ENCODE measurements at places on chromosomes 4 and X. TPM values are rescaled to one million over a fixed set of nuclear protein-coding genes. Genes with fewer than 3 reads are reported as not detected.

GRCh38 chr4:184590196-184590595 is 59.1 kb downstream of the CASP3 start:
- DNase-seq = no peak

DNA sequence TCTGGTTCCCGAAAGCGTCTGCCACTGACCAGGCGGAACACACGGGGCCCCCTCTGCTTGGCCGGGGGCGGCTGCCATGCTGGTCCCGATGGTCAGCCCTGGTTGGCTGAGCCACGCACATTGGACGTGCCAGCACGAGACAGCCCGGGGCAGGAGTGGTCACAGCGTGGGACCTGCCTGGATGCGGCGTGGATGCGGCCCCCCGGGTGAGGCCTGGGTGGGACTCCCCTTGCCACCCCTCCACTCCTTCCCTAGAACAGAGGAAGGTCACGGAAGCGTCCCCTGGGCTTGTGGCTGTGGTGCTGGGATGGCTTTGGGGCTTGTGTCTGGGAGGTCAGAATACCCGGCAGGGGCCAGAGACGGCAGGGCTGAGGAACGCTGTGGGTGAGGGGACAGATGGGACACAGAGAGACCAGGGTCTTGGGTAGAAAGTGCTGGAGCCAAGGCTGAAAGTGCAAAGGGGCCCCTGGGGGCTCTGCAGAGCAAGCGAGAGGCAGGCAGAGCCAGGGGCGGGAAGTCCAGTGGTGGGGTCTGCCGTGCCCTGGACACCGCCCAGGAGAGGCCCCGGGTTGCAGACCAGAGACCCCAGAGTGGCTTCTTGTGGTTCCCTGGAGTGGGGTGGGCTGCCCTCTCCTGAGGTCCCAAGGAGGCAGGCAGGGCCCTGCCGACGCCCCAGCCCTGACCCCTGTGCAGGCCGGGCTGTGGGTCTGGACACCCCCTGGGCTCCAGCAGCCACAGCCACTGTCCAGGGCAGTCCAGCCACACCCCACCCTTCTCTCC is 8.6 kb upstream of the CPLX1 start:
- DNase-seq = peak; percentile 40

Gene TENM3
- total RNA-seq = 6.6 TPM

DNA sequence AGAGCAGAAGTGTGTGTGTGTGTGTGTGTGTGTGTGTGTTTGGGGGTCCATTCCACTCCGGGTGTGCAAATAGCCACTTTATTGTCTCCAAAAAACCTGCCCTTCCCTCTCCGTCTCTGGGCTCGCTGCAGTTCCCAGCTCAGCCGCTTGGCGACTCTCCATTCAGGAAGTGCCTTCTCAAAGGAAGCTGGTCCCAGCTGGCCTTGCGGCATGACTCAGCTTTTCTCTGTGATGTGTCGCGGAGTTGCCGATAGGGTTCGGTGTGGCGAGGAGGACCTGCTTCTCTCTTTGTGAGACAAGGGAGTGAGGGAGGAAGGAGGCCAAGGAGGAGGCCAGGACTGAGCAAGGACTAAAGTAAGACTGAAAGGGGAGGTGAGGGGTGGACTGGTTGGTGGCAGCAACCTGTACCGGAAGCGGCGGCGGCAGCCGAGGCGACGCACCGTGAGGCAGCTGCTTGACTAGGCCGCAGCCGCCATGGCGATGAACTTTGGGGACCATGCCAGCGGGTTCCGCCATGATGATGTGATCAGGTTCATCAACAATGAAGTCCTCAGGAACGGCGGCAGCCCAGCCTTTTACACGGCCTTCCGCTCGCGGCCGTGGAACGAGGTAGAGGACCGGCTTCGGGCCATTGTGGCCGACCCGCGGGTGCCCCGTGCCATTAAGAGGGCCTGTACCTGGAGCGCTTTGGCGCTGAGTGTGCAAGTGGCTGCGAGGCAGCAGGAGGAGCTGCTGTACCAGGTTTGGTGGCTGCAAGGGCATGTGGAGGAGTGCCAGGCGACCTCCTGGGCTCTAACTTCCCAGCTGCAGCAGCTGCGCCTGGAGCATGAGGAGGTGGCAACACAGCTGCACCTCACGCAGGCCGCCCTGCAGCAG is at the start of gene TEX13C:
TSS of gene TEX13C (plus strand) at position 226 of the 876 bp plus-strand sequence. CDS start at position 475, 249 bp downstream.
- no peak for DNase-seq

Gene PPP3CA
- 65.9 TPM for total RNA-seq

DNA sequence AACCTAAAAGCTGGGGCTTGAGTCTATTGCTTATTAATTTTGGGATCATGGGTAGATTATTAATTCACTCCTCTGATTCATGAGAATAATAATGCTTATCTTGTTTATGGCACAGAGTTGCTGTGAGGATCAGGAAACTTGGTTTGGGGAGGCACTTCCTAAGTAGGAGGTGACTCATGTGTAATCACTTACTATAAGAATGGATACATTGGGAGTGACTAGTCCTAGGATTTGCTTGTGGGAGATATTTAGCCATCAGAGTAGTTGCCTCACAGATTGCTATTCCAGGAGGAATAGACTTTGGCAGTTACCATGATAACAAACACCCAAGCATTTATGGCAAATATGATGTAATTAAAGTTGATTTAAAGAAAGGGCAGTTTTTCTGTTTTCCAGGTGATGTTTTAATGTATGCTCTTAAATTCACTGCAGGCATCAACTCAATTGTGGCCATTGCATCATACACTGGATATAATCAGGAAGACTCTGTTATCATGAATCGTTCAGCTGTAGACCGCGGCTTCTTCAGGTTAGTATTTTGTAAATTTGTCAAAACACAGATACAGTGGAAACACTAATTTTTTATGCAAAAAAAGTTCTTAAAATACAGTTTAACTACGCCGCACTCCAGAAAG is 41.9 kb downstream of the POLR2B start:
- DNase-seq = no peak

- DNase-seq = no peak
These were observed 17.6 kb downstream of the TBL1X start for GRCh38 chrX:9482408-9482807.

DNA sequence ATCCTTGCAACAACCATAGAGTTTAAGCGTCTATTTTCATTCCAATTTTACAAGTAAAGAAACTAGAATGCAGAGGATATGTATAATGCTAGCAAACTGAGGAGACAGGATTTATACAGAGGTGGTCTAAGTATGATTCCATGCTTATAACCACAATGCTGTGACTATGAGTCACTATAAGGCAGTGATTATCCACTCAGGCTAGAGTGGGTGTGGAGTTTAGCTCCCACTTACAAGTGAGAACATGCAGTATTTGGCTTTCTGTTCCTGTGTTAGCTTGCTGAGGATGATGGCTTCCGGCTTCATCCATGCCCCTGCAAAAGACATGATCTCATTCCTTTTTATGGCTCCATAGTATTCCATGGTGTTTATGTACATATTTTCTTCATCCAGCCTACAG is 41.6 kb upstream of the EDA2R start:
- no peak for DNase-seq

GRCh38 chr4:42151568-42152506 is 618 bp downstream of the BEND4 start:
- no peak for DNase-seq

GRCh38 chr4:74228691-74229640 is 71.0 kb downstream of the MTHFD2L start:
- DNase-seq = peak; percentile 43

- DNase-seq = no peak
These were observed 329.7 kb upstream of the GATB start for GRCh38 chr4:152090543-152090942.

Gene FHDC1
- 0.27 TPM for total RNA-seq

GRCh38 chrX:98897191-98897590 is 1512.9 kb downstream of the PCDH19 start:
- no peak for DNase-seq

Gene SH3D19
- 26.9 TPM for total RNA-seq

Gene SPIN2B
- total RNA-seq = 4.7 TPM

DNA sequence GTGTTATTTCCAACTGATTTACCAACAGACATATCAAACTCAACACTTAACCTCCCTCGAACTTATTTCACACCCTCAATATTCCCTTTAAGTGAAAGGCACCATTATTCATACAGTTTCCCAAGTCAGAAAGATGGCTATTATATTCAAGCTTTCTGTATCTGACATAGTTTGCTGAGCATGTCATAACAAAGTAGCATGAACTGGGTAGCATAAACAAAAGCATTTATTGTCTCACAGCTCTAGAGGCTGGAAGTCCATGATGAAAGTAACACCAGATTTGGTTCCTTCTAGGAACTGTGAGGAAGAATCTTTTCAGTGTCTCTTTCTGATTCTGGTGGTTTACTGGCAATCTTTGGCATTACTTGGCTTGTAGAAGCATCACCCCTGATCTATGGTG is 1388.6 kb downstream of the TECRL start:
- DNase-seq = no peak

GRCh38 chr4:171334549-171334948 is 478.7 kb upstream of the GALNTL6 start:
- no peak for DNase-seq

DNA sequence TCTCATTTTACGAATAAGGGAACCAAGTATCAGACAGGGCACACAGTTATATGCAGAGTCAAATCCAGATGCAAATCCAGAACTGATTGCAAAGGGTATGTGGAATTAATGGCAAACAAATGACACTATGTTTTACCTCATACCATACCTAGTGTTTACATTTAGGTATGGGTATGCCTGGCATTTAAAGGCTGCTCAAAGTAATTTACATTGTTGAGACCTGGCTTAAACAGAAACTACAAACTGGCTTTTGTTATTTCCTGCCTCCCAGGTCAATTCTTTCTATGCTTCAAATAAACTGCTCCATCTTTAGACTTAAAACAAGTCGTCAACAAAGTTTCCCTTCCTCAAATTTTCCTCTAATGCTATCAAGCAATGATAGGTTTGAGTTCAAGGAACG is 33.7 kb downstream of the ANKRD17 start:
- no peak for DNase-seq

DNA sequence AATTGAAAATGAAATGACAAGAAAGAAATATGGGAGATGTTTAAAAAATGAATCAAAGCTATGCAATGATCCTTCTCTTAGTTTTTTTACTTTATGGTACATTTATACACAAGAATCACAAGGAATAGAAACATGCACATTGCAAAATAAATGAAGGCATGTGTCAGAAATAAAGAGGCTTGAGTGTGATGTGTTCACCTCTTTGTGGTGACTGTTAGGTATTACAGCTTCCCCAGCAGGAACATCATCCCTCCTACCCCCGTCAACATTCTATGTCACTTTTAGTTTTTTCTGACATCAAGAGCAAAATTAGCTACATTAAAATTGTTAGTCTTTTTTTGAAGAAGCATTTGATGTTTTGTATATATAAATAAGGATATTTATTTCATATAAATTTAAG is 214.8 kb downstream of the SLC4A4 start:
- DNase-seq = no peak

DNA sequence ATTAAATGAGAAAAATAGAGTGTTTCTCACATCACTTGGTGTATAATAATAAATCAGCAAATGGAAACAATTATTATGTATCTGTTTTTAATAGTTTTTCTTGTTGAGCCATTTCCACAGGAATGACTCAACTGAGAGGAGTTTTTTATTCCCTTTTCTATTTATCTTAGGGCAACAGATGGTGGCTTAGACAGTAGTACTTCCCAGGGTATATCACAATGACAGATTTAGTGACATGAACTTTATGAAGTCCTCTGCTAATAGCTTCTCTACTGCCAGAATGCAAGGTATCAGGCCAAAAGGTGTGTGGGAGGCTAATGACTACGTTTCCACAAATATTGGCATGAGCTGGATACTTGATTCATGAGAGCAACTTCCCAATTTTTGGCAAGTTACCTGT is 126.7 kb downstream of the HTR2C start:
- no peak for DNase-seq

Gene ASB12
- 26.9 TPM for total RNA-seq

Gene SSX1
- not detected for total RNA-seq

GRCh38 chr4:157023941-157024340 is 52.0 kb upstream of the GLRB start:
- no peak for DNase-seq

DNA sequence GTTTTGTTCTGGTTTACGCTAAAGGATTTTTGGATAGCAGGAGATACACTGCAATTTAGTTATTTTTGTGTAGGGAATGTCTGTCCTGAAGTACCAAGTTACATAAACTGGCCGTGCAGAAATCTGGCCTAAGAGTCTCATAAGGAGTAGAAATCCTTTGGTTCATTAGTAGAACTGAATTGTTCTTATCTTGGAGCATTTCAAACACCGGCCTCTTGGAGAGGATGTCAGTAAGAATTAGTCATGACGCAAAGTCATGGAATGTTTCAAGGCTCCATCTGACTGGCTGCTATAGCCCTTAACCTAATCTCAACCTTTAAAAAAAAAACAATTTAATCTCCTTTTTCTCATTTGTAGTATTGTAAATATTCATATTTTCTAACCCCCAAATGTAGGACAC is 15.2 kb downstream of the PDLIM3 start:
- DNase-seq = no peak

Gene APELA
- total RNA-seq = not detected

GRCh38 chr4:172654457-172654856 is 514.2 kb upstream of the GALNT7 start:
- DNase-seq = no peak

GRCh38 chr4:41912546-41912945 is 22.7 kb upstream of the TMEM33 start:
- no peak for DNase-seq

DNA sequence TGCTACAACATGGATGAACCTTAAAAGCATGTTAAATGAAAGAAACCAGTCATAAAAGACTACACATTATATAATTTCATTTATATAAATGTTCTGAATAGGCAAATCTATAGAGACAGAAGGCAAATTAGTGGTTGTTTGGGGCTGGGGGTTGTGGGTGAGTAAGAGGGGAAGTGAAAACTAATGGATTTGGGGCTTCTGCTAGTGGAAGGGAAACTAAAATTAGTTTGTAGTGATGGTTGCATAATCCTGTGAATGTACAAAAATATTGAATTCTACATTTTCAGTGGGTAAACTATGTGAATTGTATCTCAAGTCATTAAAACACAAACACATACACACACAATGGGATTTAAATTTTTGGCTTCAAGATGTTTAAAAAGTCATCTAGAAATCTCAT is 25.4 kb upstream of the LIMCH1 start:
- DNase-seq = no peak

DNA sequence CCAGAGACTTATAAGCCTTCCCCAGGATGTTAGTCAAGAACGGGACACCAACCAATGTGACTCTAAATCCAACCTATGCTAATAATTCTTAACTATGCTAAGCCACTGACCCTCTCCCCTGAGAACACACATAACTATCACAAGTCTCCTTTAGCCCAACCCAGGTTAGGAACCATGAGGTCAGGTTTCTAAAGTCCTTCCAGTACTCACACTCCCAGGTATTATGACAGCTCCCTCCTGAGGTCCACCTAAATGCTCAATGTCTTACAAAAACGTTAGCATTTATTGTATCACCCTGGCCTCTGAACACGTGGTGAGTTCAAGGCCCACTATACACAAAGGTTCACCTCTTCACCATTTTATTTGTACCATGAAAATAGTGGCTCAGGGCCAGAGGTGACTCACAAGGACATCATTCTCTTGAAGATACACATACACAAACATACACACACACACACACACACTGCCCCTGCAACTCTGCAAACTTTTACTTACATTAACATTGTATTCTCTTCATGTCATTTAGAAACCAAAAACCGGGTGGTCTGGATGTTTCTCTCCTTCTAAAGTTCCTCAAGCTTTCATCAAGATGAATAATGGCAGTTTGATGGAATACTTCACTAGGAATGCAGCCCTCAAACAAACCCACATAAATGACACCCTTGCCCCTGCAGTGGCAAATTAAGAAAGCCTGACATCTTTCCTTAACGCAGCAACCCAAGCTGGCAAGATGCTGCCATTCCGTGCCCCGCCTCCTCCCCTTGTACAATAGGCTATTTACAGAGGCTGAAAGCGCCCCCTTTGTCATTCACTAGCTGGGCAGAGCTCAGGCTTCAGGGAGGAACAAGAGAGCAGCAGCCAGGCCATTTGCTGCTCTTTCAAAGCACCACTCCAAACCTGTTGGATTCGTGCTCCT is 17.7 kb downstream of the ACSL1 start:
- DNase-seq = peak; percentile 72

Measured in psoas muscle (tissue), 8 donors.